Inflammatory macrophage treated with lipopolysaccharide for 4 hours (primary cell): ENCODE measurements at places on chromosomes 11 and 22.

DNA sequence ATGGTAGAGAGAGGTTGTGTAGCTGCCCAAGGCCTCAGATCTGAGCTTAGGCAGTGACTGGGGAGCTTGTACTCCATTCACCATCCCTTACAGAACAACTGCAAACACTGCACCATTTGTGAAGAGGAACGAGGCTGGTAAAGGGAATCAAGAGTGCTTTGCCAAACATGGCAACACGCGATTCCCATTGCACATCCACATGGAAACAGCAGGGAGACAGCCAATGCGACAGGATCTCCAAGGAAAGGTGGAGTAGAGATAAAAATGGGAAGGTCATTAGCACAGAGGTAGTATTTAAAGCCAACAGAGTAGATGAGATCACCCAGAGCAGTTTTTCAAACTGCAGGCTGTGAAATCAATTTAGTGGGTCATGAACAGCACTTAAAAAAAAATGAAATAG, 42.0 kb downstream of the TCF20 start:
- DNase-seq: no peak

- no peak for DNase-seq
Observed at GRCh38 chr11:134882141-134882540, 470.1 kb upstream of the B3GAT1 start.

- peak; percentile 43 for DNase-seq
Observed at GRCh38 chr11:47485107-47485506, 36.2 kb upstream of the RAPSN start.

DNA sequence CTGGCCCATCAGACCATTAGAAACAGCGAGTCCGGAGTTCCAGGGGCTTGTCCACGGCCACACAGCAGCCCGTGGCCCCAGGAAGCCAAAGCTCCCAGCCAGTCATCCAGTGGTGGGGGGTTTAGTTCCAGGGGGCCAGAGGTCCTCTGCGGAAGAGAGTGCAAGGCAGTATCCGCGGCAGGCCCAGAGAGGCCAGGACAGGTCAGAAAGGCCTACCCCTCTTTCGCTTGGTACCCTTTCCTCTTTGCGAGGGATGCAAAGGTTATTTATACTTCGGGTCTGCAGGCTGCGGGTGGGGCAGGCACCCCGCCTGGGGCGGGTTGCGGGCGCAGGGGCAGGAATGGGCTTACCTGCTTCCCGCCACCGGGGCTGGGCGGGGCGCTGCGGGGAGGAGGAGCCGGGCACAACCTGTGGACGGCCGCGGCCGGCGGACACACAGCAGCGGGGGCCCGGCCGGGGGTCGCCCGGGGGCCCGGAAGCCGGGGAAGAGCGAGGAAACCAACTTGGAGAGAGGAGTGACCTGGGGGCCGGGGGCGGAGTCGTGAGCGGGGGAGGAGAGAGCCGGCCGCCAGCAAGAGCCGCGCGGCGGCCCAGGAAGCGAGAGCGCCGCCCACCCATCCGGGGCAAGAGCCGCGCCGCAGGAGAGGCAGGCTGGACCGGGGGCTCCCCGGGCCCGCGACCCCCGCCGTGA, at the start of gene SH3BP1:
Gene SH3BP1, plus strand, starts transcription at position 600 of the 691 bp plus-strand sequence. CDS start 119 bp downstream, outside the sequence.
- DNase-seq: no peak
